ENCODE measurements at places on chromosomes 1 and 21.

- no peak for DNase-seq
These were observed 32.1 kb downstream of the PCSK9 start for GRCh38 chr1:55071477-55071876.

- DNase-seq, result no peak
These were observed 33.6 kb downstream of the SPAG17 start for GRCh38 chr1:118151312-118151937.

DNA sequence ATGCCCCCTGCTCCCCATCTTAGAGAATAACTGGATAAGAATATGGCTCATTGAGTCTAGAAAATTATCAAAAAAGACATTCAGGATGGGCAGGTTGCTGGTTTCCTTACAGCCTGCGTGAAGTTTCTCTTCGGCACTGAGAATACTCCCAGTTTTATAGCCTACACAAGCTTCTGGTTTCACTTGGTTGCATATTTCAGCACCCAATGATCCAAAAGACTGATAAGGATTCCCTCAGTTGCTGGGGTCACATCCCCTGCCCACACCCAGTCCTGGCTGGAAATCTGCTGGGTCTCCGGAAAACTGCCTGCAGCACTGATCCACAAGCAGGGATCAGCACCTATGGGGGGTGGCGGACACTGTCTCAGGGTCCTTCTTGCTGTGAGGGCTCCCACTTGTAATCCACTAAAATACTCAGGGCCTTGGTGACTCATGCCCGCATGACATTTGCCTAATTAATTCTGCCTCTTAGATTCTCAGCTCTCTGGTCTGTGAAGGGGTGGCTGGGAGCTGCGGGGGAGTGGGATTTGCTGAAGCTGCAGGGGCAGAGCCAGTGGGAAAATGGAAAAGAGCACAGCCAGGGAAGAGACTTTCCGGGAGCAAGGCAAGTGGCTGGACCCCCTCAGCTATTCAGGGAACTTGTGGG is 142.5 kb downstream of the ZNF648 start:
- DNase-seq, result no peak

- DNase-seq, result no peak
These were observed 172.6 kb upstream of the RAB4A start for GRCh38 chr1:229098361-229098760.

DNA sequence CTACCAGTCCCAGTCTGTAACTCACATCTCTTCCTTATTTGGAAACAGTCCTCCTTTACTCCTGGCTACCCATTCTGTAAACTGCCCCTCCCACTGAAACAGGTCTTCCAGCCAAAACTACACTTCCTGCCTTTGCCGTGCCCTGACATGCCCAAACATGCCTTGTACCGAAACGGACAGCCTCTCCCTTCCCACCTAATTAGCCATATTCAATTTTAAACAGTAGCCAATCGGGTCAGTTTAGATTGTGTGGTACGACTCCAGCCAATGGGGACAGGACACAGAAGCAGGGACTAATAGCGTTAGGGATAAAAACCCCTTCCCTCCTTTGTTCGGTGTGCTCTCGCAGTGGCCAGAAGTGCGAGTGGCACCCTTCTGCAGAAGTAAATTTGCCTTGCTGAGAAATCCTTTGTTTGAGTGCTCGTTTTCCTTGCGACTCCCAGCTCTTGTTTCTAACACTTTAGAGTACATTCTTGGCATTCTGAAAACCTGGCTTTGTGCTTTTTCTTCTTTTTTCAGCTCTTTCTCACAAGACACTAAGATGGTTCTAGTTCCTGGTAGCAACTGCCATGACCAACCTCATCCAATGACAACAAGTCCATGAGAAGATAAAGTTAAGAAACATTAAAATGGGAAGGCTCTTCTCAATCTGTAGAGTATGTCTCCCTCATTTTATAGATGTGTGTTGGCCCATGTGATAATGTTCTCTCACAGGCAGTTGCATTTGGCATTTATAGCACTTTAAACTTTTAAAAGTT is 325.1 kb upstream of the GREM2 start:
- no peak for DNase-seq

DNA sequence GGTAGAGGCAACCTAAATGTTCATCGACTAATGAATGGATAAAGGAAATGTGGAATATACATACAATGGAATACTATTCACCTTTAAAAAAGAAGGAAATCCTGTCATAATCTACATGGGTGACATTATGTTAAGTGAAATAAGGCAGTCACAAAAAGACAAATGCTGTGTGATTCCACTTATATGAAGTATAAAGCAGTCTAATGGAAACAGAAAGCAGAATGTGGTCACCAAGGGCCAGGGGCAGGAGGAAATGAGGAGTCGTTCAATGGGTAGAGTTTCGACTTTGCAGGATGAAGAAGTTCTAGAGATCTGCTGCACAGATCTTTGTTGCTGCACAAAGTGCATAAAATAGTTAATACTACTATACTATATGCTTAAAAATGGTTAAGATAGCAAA is 7.8 kb downstream of the DIPK1A start:
- DNase-seq, result no peak

DNA sequence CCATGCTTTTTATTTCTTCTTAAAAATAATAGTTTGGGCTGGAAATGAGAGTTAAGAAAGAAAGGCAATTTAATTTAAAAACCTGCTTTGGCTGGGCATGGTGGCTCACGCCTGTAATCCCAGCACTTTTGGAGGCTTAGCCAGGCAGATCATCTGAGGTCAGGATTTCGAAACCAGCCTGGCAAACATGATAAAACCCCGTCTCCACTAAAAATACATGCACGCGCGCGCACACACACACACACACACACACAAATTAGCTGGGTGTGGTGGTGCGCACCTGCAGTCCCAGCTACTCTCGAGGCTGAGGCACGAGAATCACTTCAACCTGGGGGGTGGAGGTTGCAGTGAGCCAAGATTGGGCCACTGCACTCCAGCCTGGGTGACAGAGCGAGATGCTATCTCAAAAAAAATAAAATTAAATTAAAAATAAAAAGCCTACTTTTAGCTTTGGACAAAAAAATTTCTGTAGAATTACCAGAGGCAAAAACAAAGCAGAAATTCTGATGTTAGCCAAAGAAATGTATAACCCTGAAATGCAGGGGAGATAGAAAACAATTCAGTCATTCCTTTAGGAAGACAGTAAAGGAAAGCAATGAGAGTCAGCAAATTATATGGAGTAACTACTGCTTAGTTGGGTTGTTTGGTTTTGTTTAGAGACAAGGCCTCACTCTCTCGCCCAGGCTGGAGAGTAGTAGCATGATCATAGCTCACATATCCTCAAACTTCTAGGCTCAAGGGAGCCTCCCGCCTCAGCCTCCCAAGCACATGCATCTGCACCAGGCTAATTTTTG is 15.7 kb upstream of the IPP start:
- no peak for DNase-seq

- no peak for DNase-seq
These were observed 8.0 kb upstream of the PDE9A start for GRCh38 chr21:42645211-42646075.

GRCh38 chr1:98824736-98825135 is 163.2 kb downstream of the SNX7 start:
- no peak for DNase-seq

- DNase-seq, result no peak
These were observed 29.1 kb upstream of the SRP9 start for GRCh38 chr1:225748529-225748928.

GRCh38 chr1:95948023-95948422 is 714.0 kb downstream of the RWDD3 start:
- DNase-seq, result no peak

DNA sequence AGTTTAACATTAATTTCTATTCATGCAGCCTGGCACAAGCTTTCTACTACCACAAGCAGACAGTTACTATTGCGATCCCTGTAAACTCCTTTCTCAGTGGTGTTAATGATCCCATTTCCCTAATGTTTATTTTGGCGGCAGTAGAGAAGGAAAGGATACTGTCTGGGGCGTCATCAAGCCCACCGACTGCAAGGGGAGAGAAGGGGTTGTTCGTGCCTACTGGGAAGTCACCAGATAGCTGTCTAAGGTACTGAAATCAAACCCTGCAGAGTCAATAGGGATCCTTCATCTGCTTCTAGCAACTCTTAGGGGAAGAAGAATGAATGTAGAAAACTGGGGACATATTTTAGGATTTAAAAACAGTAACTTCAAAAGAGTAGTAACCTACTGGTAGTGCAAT is 95.2 kb upstream of the ADAR start:
- DNase-seq, result no peak

- DNase-seq, result no peak
These were observed 1.2 kb upstream of the TNFRSF4 start for GRCh38 chr1:1215080-1215676.

DNA sequence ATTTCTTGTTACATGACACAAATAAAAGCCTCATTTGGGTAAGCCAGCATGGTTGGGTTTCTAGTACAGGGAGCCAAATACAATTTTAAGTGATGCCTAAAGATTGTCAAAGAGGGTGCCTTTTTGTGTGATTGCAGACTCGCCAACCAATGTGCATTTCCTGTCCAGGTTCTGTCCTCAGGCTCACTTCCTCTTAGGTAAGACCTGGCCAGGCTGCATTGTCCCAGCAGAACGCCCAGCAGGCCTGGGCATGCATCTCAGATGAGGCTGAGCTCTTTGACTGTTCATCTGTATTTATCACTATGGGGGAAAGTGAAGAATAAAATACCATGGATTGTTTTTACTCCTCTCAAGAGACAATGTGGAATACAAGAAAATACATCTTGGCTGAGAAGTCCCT is 49.7 kb downstream of the KCNC4 start:
- DNase-seq, result no peak

- no peak for DNase-seq
These were observed 51.8 kb upstream of the FAM89A start for GRCh38 chr1:231091831-231092301.

GRCh38 chr1:12488666-12489354 is 129.2 kb downstream of the DHRS3 start:
- no peak for DNase-seq

- DNase-seq, result no peak
These were observed 2.7 kb downstream of the PRMT2 start for GRCh38 chr21:46637952-46638746.

GRCh38 chr1:21050031-21050430 is 126.7 kb downstream of the EIF4G3 start:
- no peak for DNase-seq

GRCh38 chr21:36555199-36555800 is 75.4 kb upstream of the CLDN14 start:
- DNase-seq, result no peak

- no peak for DNase-seq
These were observed 5.2 kb upstream of the FNBP1L start for GRCh38 chr1:93442741-93443140.

DNA sequence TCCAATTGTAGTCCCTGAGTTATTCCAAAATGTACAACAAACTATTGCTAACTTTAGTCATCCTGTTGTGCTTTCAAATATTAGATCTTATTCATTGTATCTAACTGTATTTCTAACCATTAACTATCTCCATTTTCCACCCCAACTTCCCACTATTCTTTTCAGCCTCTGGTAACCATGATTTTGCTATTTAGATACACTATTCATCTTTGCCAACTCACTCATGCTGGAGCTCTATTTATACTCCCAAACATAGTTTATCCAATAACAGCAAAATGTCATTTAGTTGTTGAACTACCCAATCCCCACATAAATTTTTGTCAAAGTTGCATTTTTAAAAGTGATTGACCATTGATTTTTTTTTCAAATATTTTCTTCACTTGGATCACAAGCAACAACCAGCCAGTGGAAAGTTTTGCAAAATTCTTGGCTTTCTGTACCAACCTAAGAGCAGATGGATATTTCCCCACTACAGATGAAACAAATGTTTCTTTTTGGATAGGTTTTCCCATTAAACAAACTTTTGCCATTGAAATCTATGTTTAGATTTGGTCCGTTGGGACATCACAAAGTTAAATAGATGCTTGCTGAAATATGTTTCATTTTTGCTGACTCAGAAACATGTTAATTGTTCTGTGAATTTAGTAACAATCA is 866.0 kb downstream of the LTN1 start:
- no peak for DNase-seq
